ENCODE measurements at places on chromosomes 1 and 21. TPM values are rescaled to one million over a fixed set of nuclear protein-coding genes. Genes with fewer than 3 reads are reported as not detected.
A peak's percentile ranks its signal among the peaks of the same experiment; 100 is the strongest.

- DNase-seq = no peak
These were observed 5.8 kb downstream of the PLCH2 start for GRCh38 chr1:2481885-2482284.

Gene CNR2
- total RNA-seq = not detected

Gene TRIM58
- total RNA-seq = 3.7 TPM

Gene UBIAD1
- total RNA-seq = 21.2 TPM

DNA sequence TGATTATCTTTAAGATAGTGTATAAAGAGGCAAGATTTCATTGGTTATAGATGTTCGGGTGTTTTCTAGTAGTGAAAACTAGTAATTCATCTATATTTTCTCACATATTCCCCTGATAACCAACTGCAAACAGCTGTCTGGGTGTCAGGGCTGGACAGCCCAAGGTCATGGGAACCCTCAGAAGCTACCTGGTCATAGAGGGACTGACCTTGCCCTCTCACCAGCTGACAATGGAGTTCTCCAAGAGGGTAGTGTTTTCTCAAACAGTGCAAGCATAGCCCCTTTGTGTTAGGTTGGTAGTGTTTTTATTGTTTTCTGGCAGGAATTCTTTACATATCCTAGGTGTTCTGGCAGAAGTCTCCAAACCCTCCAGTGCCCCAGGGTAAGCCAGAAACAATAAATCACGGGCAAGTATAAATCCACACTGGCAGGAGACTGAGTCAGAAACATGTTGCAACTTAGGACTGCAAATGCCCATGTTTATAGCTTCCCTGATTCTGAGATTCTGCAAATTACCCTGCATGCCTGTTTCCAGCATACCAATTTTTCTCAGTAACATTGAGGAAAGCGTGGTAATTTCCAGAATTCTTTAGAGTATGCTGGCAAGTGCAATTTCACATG lies 82.8 kb upstream of the ATP1A1 start:
- DNase-seq = peak; percentile 2

DNA sequence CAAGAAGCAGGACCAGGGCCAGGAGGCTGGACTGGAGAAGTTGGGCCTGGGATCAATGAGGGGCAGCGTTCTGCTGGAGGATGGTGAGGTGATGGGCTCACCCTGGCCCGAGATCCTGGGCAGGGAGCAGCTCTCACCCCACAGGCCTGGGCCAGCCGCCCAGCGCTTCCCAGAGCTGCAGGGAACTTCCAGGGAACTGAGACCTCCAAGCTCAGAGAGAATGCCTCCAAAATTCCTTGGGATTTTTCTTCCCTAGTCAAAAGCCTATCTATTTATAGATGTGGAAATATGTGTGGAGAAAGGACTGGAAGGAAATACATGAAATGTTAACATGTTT lies 121.2 kb downstream of the SPSB1 start:
- no peak for DNase-seq

GRCh38 chr1:108704496-108704895 lies 8.2 kb upstream of the FNDC7 start:
- DNase-seq = peak; percentile 75

Gene C4BPA
- not detected for total RNA-seq

Gene SPRR2F
- not detected for total RNA-seq

DNA sequence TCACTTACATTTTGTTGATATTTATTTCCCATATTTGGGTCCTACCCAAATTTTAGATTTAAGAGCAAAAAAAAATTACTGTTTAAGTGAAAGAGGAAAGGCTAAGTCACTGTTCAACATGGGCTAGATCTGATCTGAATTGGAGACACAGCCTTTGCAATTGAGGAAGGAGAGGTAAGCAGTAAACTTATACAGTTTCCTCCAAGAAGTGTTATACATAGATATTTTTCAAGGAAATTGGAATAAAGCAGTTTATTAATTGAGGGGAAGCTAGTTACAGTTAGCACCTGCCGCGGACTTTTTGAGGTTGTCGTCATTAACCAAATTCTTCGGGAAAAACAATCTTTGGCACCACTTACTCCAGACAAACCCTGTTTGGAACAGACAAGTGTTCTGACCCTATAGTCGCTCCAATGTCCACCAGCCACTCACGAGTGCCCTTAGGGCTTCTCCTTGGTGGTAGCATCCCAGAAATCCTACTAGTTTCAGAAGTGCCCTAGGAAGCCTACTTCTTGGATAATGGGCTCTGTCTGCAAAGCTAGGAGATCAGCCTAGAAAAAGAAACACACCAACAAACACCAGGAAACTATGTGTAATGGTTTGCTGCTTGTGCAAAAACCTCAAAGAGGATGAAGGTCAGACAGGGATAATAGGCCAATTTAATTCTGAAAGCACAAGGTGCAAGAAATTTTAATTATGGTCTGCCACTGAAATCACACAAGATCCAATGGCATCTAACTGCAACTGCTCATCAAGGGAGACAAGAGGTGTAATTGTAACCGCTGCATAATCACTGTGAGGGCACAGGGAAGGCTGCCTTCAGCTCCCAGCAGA lies 2.5 kb downstream of the WLS start:
- no peak for DNase-seq

DNA sequence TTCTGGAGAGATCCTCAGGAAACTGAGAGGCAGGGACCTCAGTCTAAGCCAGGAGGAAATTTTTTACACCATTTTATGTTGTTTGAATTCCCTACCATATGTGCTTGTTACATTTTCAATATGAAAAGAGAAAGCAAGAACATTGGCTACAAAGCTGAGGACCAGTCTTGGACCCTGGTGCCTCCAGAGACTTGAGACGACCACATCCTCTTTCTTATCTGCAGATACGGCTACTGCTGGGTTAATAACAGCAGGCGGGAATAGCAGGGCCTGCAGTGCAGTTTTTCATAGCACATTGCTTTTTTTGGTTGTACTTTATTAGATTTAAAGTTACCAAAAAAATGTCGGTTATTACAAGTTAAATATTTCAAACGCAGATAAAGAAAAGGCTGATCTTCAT lies 3.9 kb downstream of the KDM4A start:
- no peak for DNase-seq

DNA sequence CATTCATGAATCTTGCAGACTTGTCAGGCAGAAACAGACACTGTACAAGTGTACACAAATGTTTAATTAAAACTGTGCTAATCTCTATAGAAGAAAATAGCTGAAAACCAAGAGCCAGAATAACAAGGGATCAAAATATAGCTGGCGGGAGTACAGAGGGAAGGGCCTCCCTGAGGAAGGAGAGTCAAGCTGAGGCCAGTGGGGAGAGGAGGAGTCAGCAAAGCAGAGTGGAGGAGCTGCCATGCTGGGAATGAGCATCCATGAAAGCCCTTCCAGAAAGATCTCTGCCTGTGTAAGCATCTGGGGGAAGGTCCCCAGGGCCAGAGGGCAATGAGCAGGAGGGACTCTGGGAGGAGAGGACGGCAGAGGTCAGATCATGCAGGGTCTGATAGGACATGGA lies 15.1 kb downstream of the SLAMF8 start:
- DNase-seq = no peak

GRCh38 chr21:44517175-44517899 lies 22.7 kb downstream of the KRTAP10-1 start:
- DNase-seq = peak; percentile 94

Gene SEC16B
- 0.59 TPM for total RNA-seq

GRCh38 chr1:168285971-168286927 lies 5.6 kb downstream of the TBX19 start:
- DNase-seq = no peak

DNA sequence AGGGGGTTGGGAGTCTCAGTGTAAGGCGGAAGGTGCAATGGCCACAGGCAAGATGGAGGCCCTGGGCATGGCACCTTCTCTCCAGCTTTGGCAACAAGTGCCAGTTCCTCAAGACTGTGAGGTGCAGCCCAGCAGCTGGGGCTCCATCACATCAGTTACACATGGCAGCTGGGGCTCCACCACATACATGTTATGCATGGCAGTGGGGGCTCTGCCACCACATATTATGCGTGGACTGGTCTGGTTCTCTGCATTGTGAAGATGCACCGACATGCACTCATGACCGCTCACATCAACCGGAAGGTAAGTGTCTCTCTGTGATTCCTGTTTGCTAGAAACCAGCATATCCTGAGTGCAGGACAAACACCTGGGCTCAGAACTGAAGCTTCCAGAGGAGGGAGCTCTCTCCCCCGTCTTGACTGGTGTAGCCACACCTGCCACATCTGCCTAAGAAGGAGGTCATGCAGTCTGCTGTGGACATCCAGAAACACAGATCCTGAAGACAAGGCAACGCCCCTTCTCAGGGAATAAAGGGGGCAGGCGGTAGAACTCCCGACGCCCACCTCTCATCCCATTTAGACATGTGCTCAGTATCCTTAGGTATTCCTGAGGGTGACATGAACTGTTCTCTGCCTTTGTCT lies 104.1 kb upstream of the TMPRSS2 start:
- peak; percentile 34 for DNase-seq

Gene LINGO4
- total RNA-seq = not detected

DNA sequence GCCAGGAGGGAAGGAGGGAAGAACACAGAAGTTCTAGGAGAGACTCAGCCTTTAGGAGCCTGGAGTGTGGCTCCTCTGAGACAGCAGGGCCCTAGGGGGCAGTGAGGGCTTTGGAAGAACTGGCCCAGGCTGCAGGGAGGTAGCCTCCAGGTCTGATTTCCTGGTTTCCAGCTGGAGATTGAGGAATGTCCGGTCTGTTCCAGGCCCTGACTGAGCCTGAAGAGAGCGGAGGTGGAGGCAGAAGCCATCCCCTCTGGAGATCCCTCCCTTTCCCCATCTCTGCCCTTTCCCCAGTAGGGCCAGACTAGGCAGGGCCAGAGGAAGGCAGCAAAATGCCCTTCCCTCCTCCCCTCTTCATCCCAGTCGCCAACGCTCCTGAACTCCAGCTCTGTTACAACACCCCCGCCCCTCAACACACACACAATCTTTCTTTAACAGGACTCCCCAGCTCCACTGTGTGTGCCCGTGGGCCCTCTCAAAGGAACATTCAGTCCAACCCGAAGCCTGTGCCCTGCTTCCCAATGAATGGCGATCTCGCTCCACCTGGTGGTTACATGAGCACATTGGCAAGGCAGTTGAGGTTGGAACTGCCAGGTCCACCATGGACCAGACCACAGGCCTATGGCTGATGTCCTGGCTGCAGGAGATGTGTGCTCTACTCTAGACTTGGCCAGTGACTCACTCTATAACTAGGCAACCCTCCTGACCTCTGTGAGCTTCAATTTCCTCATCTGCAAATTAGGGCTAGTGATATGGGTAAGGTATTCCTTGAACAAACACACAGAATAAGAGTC lies 32.0 kb downstream of the MAP7D1 start:
- DNase-seq = peak; percentile 92

- peak; percentile 11 for DNase-seq
These were observed 64.1 kb upstream of the TMEM51 start for GRCh38 chr1:15089258-15089992.

Gene INSRR
- total RNA-seq = not detected

GRCh38 chr1:196393742-196394141 lies 214.5 kb downstream of the KCNT2 start:
- DNase-seq = peak; percentile 29

Gene CHD5
- not detected for total RNA-seq

GRCh38 chr1:79082233-79082632 lies 75.7 kb upstream of the ADGRL4 start:
- DNase-seq = no peak

Gene S100A8
- not detected for total RNA-seq

DNA sequence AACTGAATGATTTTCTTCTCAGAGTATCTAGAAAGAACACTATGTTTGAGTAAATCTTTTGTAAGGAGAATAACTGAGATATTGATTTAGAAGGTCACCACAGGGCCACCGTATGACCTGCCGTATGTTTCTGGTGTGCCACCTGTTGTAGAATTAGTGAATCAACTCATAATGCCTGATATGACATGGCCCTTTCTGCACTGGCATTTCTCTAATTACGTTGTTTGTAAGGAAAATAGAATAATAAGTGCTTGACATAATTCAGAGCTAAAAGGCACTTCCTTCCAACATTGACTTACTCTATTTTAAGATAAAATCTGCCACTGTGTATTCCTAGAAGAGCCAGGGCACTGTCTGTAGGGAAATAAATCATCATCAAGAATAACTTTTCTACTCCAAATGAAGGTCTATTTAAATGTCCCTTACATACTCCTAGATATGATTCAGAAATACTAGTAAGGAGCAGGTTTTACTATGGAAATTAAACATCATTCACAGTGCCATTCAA lies 101.7 kb downstream of the PHTF1 start:
- no peak for DNase-seq

DNA sequence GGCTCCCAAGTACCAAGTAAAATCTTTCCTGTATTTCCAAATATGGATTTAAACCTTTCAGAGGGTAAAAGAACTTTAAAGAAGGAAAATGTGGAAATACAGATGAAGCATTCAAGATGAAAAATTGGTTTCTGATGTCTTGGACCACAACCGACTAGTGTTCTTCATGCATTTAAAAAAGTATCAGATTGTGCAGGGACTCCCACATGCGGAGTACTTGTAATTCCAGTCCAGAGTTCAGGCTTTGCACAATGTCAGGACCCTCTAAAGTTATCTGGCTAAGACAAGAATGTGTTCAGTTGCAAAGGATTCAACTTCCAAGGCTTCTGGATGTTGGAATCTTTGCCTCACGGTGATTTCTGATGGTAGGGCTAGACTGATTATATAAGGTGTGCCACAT lies 66.7 kb downstream of the RGL1 start:
- DNase-seq = no peak

GRCh38 chr21:31005019-31005418 lies 33.3 kb downstream of the KRTAP19-8 start:
- DNase-seq = no peak

GRCh38 chr1:111481387-111482221 lies 7.8 kb downstream of the C1orf162 start:
- peak; percentile 76 for DNase-seq

DNA sequence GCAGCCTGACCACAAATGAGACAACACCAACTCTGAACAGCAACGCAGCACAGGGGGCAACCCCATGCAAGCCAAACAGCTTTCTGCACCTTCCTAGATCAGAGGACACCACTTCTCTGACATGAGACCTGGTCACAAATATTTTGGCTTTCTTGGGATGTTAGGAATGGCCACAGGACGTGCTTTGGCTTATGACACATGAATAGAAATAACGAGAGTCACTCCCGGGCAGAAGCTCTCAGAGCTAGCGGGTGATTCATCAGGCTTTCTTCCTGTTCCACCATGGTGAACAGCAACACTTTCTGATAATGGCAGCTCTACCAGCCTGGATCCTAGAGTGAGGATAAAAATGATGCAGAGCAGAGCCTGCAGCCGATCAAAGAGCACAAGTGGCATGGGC lies 39.4 kb downstream of the PAFAH2 start:
- DNase-seq = peak; percentile 89

Gene GCSAML
- total RNA-seq = not detected

Gene SLC1A7
- total RNA-seq = not detected

- DNase-seq = peak; percentile 50
These were observed 106.6 kb downstream of the ACTL8 start for GRCh38 chr1:17861685-17862084.

Gene TTC24
- not detected for total RNA-seq

GRCh38 chr1:8835941-8836643 lies 18.7 kb upstream of the RERE start:
- no peak for DNase-seq

GRCh38 chr21:42534421-42535378 lies 21.0 kb downstream of the SLC37A1 start:
- DNase-seq = peak; percentile 30

Data from HT1080 (cell line).